ENCODE measurements at places on chromosomes 13 and 19.

DNA sequence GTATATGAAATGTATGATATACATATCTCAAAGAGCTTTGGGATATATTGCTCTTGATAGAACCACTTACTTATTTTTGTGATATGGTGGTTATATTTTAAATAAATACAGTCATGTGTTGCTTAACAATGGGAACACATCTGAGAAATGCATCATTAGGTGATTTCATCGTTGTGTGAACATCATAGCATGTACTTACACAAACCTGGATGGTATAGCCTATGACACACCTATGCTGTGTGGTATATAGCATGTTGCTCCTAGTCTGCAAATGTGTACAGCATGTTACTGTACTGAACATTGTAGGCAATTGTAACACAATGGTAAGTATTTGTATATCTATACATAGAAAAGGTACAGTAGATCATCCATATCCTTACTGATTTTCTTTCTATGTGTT lies 7.7 kb downstream of the RB1 start:
- DNase-seq, result no peak

DNA sequence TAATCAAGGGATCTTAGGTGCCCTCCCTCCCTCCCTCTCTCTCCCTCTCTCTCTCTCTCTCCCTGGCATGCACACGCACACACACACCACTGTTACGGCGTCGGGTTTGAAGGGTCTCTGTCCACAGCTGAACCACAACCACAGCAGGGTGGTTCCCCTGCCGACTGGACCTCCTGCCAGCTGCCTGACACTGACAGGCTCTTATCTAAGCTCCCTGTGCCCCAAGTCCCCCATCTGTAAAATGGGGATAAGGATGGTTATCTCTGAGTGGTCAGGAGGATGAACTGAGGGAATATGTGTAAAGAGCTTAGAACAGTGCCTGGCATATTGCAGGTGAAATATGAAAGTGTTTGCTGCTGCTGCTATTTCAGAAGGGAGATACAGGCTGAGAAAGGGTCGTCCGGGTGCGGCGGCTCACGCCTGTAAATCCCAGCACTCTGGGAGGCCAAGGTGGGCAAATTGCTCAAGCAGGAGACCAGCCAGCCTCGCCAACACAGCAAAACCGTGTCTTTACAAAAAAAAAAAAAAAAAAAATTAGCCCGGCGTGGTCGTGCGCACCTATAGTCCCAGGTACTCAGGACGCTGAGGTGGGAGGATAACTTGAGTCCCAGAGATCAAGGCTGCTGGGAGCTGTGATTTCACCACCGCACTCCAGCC lies 852 bp upstream of the SHISA7 start:
- no peak for DNase-seq

DNA sequence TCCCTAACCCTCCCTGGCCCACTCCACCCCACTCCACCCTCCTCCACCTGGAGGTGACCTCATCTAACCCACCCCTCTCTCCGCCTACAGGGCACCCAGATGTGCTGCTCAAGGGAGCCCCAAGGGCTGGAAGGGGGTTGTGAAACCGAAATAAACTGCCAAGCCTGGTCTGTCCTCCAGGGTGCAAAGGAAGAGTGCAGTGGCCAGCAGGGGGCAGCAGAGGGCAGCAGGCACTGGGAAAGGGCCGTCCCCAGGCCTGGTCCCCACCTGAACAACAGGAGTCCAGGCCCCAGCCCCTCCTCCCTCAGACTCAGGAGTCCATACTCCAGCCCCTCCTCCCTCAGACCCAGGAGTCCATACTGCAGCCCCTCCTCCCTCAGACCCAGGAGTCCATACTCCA lies 8.4 kb upstream of the BCAM start:
- DNase-seq, result peak; percentile 68

- DNase-seq, result no peak
These were observed 492.1 kb upstream of the GPC6 start for GRCh38 chr13:92734545-92734944.

DNA sequence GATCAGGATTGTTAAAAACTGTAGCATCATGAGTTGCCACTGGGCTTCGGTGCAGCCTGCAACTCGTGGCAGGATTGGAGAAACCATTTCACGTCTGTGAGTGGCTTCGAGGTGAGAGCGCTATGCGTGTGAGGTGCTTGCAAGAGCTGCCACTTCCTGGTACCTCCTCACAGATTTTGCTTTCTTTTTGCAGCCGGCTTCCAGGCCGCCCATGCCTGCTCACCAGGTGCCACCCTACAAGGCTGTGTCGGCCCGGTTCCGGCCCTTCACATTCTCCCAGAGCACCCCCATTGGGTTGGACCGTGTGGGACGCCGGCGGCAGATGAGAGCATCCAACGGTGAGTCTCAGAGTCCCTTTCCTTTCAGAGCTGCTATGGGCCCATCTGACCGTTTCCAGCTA lies 57.9 kb upstream of the C1QTNF9 start:
- peak; percentile 60 for DNase-seq

DNA sequence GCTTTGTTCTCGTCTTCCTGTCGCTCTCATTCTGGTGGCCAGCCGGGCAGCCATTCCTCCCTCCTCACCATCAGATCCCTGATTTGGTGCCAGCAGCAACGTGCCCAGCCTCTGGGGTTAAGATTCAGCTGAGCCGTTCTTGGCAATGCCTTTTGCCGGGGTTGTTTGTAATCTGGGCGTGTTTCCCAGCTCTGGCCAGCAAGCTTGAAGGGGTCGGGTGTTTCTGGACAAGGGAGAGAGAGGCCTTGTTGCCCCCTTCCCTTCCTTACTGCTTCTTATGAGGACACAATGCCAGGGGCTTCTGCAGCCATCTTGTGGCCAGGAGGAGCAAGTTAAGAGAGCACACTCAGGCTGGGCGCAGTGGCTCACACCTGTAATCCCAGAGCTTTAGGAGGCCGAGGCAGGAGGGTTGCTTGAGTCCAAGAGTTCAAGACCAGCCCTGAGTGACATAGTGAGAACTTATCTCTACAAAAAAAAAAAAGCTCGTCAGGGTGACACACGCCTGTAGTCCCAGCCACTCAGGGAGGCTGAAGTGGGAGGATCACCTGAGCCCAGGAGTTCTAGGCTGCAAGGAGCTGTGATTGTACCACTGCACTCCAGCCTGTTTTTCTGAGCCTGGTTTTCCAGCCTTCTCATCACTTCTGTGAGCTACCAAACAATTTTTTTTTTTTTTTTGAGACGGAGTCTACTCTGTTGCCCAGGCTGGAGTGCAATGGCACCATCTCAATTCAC lies 10.7 kb upstream of the CRTC1 start:
- DNase-seq, result no peak

- no peak for DNase-seq
These were observed 1949.7 kb upstream of the PRR20A start for GRCh38 chr13:55190996-55191395.

GRCh38 chr19:54448040-54448773 lies 792 bp upstream of the LENG8 start:
- DNase-seq, result no peak

- DNase-seq, result no peak
These were observed 1719.5 kb upstream of the MIR17HG start for GRCh38 chr13:89627996-89628395.

GRCh38 chr13:22162889-22163288 lies 492.0 kb downstream of the FGF9 start:
- DNase-seq, result no peak

- no peak for DNase-seq
These were observed 76.9 kb downstream of the SIPA1L3 start for GRCh38 chr19:37983916-37984315.

- no peak for DNase-seq
These were observed 6.5 kb upstream of the TOMM40 start for GRCh38 chr19:44884566-44884965.

DNA sequence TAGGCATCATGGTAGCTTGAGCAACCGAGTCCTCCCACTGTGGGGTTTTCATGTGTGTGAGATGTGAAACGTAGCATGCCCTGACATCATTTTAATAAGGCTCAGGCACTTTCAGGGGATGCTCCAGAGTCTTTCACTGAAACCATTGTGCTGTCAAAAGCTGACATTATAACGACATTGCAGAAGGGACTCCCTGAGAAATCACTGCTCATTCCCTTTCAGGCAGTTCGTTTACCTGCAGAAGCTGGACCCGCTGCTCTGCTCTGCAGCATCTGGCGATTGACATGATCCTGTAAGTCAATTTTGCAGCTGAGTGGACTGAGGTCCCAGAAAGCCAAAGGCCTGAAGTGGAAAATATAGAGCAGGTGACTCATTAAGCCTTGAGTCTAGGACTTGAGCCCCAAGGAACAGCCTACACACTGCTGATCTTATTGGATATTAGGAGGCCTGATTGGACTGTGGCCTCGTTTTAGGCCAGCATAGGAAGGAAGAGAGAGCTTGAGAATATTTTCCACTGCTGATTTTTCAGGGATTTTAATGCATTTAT lies 54.0 kb upstream of the CNMD start:
- DNase-seq, result no peak

DNA sequence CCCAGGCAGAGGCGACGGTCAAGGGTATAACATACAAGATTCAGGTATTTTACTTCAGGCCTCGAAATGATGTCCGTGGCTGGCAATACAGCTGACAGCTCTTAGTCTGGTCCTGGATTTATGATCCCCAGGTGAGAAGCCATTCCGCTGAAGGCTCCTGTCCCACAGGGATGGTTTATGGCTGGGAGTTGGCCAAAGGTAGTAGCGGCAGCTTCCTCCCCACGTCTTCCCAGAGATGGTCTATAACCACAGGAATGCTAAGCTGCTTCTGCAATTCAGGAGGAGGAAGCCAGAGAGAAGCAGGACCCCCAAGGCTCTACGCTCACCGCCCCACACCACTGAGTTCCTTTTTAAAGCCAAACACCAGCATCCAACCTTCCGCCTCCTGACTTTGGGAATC lies 27.1 kb downstream of the OLFM2 start:
- DNase-seq, result no peak

- DNase-seq, result no peak
These were observed 436.4 kb downstream of the SLITRK5 start for GRCh38 chr13:88107570-88107969.

GRCh38 chr13:59963383-59963782 lies 200.3 kb downstream of the DIAPH3 start:
- no peak for DNase-seq

GRCh38 chr13:110327051-110327721 lies 20.1 kb downstream of the COL4A2 start:
- DNase-seq, result no peak

GRCh38 chr19:16587833-16588823 lies 15.9 kb upstream of the SLC35E1 start:
- no peak for DNase-seq

Data from stimulated activated CD4-positive, alpha-beta T cell treated with anti-CD3 and anti-CD28 coated beads, TNF-alpha, amount 100 ng/mL, for 4 hours (primary cell).